ENCODE measurements at places on chromosomes 1 and 21. TPM values are rescaled to one million over a fixed set of nuclear protein-coding genes. Genes with fewer than 3 reads are reported as not detected.

XCL1 gene
- polyA plus RNA-seq = 0.26 TPM

- H3K4me1 ChIP-seq = no peaks in the 10 kb centered on the region
- peaks cover 33% of the 10 kb centered on the region for H3K36me3 ChIP-seq
- no peak for DNase-seq
Measured at GRCh38 chr1:36135796-36136195, 10.8 kb upstream of the COL8A2 start.

PHC2 gene
- 62.3 TPM for polyA plus RNA-seq

NUDT4B gene
- polyA plus RNA-seq = 0.25 TPM

GRCh38 chr1:24501371-24502064 is 1.1 kb upstream of the RCAN3 start:
- no peaks in the 10 kb centered on the region for H3K27me3 ChIP-seq
- H3K4me3 ChIP-seq = peak overlapping the region; percentile 89
- no peaks in the 10 kb centered on the region for H3K36me3 ChIP-seq
- H3K4me1 ChIP-seq = peaks cover 11% of the 10 kb centered on the region
- H3K27ac ChIP-seq = no peak overlapping the region

DNA sequence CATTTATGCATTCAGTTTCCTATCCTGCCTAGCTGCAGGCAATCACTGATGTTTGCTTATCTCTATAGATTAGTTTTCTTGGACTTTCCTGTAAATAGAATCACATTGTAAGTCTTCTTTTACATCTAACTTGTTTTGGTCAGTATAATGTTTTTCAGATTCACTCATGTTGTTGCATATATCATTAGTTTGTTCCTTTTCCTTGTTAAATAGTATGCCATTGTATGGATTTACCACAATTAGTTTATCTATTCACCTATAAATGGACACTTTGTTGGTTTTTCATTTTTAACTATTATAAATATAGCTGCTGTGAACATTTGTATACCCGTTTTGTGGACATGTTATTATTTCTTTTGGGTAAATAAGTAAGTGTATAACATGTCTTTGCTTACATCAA is 44.2 kb upstream of the BACH1 start:
- no peaks in the 10 kb centered on the region for H3K27me3 ChIP-seq
- DNase-seq = no peak
- H3K4me3 ChIP-seq = no peak overlapping the region
- no peaks in the 10 kb centered on the region for H3K4me1 ChIP-seq
- no peak overlapping the region for H3K27ac ChIP-seq
- no peaks in the 10 kb centered on the region for H3K36me3 ChIP-seq

RXRG gene
- 0.44 TPM for polyA plus RNA-seq

All from liver (tissue), 10 donors.